Thoracic aorta (tissue), 2 donors: ENCODE measurements at places on chromosomes 6 and 20. TPM values are rescaled to one million over a fixed set of nuclear protein-coding genes. Genes with fewer than 3 reads are reported as not detected.

The TBC1D7 gene
- total RNA-seq, result 17.9 TPM

The CST7 gene
- total RNA-seq, result 10.9 TPM

The GINS1 gene
- not detected for total RNA-seq

The FNDC11 gene
- 0.54 TPM for total RNA-seq

The SSTR4 gene
- not detected for total RNA-seq
